ENCODE measurements at places on chromosomes 13 and 19. TPM values are rescaled to one million over a fixed set of nuclear protein-coding genes. Genes with fewer than 3 reads are reported as not detected.

The ZNF419 gene
- total RNA-seq = 17.0 TPM

The CPAMD8 gene
- 0.36 TPM for total RNA-seq

The ATP12A gene
- total RNA-seq = not detected

The CGB1 gene
- not detected for total RNA-seq

The ZNF773 gene
- total RNA-seq = 15.4 TPM

The ACER1 gene
- not detected for total RNA-seq

The IQCN gene
- 0.81 TPM for total RNA-seq

The ALOX5AP gene
- not detected for total RNA-seq

The ZIC5 gene
- not detected for total RNA-seq

The LRRC8E gene
- 5.6 TPM for total RNA-seq

The ZNF763 gene
- total RNA-seq = 2.8 TPM

The VSTM2B gene
- not detected for total RNA-seq

The KIR3DL1 gene
- not detected for total RNA-seq
